NCI-H1092 (cell line): ENCODE measurements at places on chromosomes 2 and 18.

- no peak for DNase-seq
These were observed 1025.3 kb upstream of the NXPH2 start for GRCh38 chr2:139805441-139805840.

DNA sequence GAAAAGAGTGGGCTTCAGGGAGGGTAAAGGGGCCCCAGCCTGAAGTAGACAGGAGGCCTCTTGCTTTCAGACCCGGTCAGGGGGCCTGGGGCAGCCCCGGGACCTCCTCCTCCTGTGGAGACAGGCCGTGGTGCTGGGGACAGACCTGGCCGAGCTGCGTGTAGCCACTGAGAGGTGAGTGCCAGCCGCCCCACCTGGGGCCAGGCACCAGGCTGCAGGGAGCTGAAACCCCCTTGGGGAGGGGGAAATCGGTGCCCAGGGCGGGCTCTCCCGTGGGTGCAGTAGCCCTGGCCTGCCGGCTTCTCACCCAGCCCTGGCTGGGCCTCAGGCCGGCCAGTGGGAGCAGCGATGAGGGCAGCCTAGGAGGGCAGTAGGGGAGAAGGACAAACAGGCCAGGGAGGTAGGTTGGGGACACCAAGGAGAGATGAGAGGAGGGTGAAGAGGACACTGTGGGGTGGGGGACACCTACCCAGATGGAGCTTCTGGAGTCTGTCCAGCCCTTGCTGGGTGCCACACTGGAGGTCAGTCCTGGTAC, 24.0 kb downstream of the CROCC2 start:
- no peak for DNase-seq

GRCh38 chr18:10242936-10243680, 211.3 kb upstream of the APCDD1 start:
- DNase-seq: no peak

DNA sequence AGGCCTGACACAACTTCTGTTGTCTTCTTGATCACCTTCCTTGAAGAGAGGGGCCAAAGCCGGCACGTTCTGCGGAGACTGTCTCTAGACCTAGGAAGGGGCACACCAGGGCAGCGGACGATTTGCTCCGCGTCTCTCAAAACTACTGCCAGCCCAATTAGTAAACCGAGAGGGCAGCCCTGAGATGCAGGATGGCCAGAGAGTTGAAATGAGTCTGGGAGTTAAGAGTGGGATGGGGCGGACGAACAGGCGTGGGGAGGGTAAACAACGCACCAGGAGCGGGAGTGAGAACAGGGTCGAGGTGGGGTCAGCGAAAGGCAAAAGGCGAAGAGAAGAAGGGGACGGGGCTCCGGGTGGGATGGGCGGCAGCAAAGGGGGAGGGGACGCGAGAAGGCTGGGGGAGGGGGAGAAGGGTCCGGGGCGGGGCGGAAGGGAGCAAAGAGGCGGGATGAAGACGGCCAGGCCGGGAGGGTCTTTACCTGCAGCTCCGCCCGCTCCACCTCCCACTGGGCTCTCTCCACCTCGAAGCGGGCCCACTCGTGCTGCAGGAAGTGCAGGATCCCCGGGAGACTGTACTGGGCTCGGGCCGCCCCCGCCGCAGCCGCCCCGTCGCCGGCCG, 476 bp downstream of the STRN start:
- no peak for DNase-seq

GRCh38 chr2:61620244-61621159, 82.3 kb upstream of the XPO1 start:
- no peak for DNase-seq

DNA sequence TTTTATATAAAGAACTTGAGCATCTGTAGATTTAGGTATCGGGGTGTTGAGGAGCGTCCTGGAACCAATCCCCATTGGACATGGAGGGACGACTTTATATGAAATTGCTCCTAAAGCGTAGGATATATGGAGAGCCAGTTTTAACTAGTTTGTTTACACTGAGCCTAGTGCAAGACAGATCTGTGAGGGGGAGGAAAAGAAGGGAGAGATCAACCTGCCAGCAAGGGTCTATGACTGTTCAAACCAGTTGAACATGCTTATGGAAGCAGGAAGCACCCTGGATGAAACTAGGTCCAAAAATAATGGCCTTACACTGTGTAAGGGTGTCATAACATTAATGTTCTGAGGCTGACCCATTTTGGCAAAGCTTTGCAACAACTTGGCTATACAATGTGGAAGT, 34.0 kb upstream of the SLC40A1 start:
- DNase-seq: no peak

DNA sequence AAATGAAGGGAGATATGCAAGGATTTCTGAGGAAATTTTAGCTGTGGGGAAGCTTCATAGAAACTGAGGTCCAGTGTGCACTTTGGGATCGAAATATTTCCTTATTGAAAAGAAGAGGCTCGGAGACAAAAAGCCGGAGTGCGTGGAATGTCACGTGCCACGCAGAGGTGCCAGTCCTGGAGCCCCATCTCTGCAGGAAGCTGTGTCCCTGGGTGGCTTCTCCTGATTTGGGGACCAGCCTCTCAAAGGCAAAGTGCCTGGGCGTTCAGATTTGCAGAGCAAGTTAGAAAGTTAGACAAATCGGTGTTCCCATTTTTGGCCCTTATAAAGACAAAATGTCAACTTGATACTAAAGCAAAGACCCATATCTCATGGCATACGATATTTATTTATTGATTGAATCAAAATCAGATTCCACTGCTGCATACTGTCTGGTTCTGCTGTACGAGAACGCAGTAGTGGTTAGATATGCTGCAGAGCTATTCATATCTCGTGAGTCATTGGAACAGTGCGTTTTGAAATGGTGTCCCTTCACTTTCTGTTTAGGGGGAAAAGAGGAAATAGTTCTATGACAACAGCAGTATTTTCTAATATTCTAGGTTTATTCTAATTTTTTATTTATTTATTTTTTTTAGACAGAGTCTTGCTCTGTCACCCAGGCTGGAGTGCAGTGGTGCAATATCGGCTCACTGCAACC, 9.1 kb upstream of the ATG16L1 start:
- no peak for DNase-seq

- no peak for DNase-seq
These were observed 73.7 kb upstream of the SLC1A4 start for GRCh38 chr2:64915510-64915900.

GRCh38 chr2:8125741-8126711, 555.8 kb upstream of the ID2 start:
- no peak for DNase-seq

DNA sequence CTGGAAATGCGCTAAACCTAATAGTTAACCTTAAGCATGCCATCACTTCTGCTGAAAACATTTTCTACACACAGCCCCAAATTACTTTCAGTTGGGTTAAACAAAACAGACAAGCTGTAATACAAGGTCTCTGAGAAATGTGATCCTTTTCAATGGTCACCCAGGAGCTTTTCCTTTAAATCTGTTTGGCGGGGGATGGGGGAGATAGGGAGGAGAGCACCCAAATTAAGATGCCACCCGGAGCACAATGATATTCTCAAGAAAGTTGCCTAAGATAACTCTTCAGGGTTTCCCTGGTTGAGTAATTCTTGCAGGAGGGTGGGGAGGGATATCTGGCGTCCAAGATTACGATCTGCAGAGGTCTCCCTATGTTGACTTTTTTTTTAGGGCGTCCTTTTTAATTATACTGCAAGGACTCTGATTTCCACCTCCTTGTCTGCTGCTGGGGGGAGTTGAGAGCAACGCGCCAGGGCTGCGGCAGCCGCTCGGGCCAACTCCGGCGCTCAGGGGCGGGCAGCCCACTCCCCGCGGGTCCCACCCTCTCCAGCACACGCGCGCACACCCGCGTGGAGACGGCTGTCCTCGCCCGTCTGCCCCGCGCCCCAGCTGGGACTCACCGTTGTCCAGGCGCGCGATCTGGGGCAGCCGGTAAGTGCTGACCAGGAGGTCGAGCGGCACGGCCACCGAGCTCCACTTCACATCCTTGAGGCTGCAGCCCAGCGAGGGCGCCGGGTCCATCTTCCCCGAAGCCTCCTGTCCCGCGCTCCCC, 807 bp downstream of the GAREM1 start:
- DNase-seq: peak; percentile 41

GRCh38 chr2:45220227-45220626, 211.0 kb upstream of the SIX2 start:
- DNase-seq: peak; percentile 44

DNA sequence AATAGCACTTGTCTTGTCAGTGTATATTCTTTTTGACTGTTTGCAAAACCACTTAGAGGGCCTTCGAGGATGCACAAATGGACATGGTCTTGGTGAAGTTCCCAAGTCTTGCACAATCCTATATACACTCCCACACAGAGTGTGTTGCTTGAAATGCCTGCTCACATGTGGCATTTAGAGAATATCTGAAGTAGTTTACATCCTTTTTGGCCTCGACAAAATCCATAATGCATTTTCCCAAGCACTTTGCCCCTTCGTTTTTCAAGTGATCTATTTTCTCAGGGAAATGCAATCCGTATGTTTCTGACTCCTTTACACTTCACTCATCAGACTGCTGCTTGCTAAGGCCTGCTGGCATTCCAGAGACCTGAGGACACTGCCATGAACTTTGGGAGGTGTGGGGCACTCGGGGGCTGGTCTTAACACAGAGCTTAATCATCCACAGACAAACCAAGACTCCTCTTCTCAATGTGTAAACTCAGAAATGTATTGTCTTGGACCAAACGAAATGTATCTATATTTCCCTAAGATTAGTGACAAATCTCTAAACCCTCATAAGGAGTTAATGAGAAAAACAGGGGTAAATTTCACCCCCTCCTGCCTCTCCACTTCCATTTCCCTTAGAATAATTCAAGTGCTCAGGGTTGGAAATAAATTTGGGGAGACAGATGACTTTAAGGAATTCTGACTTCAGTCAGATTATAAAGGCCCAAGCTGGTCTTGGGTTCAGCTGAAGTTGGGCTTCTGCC, 219.3 kb upstream of the APCDD1 start:
- DNase-seq: no peak

DNA sequence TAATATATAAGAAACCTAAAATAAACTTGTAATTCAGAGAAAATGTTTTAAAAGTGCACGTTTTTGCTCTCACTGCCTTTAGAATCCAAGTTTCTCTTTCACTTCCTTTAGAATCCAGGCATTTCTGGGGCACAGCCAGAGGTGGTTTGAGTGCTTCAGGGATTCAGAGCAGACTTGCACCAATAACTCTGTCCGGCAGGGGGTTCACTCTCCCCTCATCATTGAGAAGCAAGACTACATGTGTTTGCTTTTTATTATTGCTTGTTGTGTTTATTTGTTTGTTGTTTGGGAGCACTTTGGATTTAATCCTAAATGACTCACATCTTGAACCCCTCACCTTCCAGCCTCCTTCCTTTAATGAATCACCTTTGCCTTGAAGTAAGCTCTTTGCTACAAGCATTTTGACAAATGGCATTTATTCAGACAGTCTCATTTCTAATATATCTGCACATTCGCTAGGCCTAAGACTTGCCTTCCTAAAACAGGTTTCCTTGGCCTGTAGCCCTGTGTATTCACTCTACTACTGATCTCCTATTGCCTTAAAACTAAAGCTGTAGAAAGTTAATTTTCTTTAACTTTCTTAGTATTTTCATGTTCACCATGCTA, 233.5 kb upstream of the ATP5MC3 start:
- peak; percentile 22 for DNase-seq

- no peak for DNase-seq
These were observed 23.0 kb downstream of the RTP5 start for GRCh38 chr2:241892299-241893137.

- DNase-seq: no peak
These were observed 171.4 kb upstream of the ALPP start for GRCh38 chr2:232207174-232207573.

GRCh38 chr2:20524412-20525040, 77.7 kb downstream of the RHOB start:
- no peak for DNase-seq

DNA sequence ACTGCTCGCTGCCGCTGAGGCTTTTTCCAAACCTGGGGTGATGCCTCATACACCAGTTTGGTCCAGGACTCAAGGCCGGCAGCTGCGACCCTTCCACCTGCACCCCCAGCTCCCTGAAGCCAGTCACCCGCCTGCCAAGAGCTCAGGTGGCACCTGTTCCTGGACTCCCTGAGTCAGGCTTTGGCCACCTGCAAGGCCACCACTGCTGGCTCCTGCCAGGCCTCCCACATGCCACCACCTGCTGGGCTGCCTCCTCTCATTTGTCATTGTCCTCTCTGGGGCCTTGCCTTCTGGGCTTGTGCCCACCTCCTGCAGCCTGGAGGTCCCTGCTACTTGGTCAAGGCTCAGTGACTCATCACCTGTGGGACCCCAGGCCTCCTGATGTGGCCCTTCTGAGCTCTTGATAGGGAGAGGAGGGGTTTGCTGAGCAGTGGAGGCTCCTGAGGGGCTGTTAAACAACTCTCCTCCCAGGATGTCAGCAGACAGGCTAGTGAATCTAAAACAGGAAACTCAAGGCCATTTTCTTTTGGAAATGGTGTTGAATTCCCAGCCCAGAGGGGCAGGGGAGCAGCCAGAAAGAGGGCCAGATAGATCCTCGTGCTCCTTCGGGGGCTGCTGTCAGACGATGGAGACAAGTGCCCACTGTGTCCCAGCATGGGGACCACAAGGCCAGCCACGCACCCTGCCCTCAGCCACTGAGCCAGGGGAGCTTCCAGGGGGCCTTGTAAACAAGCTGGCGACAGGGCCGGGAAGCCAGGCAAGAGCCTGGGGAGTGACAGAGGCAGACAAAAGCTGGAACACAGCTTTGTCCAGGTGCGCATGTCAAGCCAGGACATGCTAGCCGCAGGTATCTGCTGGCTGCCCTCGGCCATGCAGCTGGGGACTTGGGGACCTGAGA, 416.8 kb downstream of the LRATD1 start:
- DNase-seq: peak; percentile 27

- no peak for DNase-seq
These were observed 17.9 kb upstream of the COL6A3 start for GRCh38 chr2:237431837-237432236.

DNA sequence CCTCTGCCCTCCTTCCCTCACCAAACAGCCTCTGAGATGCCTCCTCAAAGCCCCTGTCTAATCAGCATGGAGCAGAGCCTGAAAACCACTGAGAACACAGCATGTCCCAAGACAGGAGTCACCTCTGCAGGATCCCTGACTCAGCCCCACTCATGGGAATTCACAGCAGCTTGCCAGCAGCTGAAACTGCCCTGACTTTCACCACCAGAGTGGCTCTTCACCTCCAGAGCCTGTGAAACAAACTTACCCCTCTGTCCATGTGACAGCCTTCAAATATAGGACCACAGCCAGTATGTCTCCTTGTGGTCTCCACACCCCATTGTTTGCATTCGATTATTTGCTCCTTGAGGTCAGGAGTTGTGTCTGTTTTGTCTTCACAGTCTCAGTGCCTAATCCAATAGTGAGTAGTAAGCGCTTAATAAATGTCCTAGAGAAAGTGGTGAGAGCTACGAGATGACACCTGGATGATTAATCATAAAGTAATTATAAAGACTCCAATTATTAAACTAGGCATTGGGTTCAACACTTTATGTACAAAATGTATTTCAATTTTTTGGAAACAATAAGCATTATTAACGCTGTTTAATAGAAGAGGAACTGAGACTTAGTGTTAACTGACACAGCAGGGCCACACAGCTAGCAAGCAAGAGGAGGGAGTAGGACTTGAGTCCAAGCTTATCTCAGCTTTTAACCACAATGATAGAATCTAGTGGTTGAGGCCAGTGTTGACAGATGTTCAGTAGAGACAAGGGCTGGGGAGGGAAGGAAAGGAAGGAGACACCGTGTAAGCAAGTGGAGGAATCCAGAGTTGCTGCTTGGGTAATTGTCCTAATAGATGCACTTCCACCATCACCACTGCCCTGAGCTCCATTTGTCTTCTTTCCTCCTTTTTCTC, 358.7 kb upstream of the TNP1 start:
- DNase-seq: no peak

- no peak for DNase-seq
These were observed 353.4 kb downstream of the LNPK start for GRCh38 chr2:175648577-175649063.
